ENCODE measurements at places on chromosomes 1 and 21.

DNA sequence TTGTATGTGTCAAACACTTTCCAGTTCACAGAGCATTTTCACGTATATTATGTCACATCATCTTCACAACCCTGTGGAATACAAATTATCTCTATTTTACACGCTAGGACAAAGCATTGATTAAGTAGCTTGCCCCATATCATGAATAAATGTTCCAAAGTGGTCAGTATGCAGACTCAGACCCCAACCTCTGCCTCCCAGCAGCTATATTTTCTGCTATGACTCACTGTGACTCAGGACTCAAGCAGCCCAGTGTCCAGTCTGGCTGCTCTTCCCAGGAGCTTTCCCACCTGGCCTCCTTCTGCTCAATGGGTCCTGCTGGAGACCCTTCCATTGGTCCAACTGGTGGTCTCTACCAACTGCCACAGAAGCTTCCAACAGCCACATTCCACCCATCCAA lies 56.0 kb upstream of the RAP1A start:
- DNase-seq = peak; percentile 57

DNA sequence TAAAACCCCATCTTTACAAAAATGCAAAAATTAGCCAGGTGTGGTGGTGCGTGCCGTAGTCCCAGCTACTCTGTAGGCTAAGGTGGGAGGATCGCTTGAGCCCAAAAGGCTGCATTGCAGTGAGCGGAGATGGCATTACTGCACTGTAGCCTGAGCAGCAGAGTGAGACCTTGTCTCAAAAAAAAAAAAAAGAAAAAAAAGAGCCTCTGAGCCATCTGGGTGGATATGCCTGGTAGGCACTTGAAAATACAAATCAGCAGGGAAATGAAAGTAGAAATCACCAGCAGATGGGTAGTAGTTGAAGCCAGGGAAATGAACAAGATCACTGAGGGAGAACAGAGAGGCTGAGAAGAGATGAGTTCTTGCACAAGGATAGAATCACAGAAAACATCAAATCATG lies 131.0 kb upstream of the HMCN1 start:
- no peak for DNase-seq

DNA sequence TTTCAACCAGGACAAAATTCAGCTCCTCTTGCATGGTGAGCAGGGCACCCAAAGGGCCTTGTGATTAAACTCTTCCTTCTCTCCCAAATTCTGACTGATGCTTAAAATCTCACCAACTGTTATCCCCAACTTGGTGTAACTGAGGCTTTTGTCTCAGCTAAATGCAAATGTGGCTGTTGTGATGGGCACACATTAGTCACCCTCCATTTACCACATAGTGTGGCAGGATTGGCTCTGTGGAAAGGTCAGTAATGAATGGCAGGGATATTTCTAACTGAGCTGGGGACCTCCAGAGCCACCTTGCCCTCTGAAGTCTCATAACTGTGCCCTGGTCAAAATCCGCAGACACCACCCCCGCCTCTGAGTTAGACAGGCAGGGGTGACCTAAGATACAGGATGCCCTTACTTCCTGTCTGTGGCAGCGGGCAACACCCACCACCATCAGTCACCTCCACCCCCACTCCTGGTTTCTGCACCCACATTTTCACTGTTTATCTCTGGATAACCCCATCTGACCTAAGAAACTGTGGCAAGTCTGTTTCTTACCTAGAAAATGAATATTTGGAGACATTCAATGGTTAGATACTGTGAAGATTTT lies 25.4 kb upstream of the RGS16 start:
- no peak for DNase-seq

DNA sequence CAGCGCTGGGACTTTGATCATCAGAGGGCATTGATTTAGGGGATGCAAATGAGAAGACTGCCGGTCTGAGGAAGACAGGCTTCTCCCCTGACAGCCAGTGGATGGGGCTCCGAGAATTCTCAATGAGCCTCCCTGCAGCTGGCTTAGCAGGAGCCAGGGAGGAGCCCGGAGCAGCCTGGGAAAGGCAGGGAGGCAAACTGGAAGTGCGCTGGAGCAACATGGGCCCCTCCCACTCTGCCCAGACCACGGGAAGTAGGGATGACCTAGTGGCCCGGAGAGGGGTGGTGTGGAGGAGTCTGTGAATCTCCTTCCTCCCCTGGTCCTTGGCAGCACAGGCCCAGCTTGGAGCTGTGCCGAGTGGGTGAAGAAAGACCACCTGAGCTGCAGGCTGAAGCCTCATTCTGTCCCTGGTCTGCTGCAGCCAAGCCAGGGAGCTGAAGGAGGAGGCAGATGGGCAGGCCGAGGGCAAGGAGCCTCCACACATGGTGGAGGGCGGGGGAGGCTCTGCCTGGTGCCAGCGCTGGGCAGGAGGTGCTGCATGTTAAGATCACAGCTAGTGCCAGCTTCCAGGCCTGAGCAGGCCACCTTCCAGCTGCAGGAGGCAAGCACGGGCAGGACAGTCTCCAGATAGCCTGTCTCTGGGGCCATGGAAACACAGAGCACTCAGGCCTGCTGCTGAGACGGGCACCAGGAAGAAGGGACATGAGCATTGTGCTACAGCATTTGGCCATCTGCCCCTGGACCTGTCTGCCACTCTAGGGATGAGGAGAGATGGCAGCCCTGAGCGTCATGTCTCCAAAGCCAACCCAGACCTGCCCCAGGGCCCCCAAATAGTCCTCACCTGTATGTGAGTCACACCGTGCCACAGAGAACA lies 12.2 kb upstream of the CLSTN1 start:
- peak; percentile 32 for DNase-seq

DNA sequence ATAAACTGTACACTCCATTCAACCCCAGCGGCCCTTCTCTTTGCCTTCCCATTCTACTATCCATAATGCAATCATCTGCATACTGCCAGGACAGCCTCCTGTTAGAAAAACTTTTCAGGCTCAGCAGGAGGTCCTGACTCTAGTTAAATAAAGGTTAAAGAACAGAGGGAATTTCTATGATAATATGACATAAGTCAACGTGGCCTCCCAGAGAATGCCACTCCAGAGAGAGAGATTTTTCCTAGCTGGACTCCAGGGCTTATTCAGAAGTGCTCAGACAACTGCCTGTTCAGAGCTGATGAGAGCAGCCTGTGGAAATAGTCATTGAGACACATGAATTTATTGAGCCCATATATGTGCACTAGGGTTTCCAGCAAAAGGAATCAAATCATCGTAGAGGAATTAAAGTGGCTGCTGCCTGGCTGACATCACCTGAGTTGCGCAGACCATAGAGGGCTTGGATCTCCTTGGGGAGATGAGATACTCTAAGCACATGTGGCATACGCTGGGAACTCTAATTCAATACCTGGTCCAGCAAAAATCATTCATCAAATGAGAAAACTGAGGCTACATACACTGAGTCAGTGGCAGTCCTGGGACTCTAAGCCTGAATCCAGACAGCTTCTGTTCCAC lies 736.2 kb downstream of the PTPRU start:
- DNase-seq = no peak

- DNase-seq = no peak
These were observed 63.1 kb downstream of the TOR1AIP2 start for GRCh38 chr1:179814546-179814838.

- no peak for DNase-seq
These were observed 137.4 kb upstream of the BARHL2 start for GRCh38 chr1:90854397-90854924.

GRCh38 chr1:50417507-50417906 lies 5.7 kb downstream of the DMRTA2 start:
- no peak for DNase-seq

GRCh38 chr1:8217011-8217711 lies 100.8 kb upstream of the SLC45A1 start:
- no peak for DNase-seq

- no peak for DNase-seq
These were observed 176.8 kb upstream of the SYT6 start for GRCh38 chr1:114330451-114330983.

- no peak for DNase-seq
These were observed 166.3 kb downstream of the CAMTA1 start for GRCh38 chr1:6951536-6951935.

GRCh38 chr1:26408604-26409003 lies 2.0 kb upstream of the LIN28A start:
- peak; percentile 61 for DNase-seq

DNA sequence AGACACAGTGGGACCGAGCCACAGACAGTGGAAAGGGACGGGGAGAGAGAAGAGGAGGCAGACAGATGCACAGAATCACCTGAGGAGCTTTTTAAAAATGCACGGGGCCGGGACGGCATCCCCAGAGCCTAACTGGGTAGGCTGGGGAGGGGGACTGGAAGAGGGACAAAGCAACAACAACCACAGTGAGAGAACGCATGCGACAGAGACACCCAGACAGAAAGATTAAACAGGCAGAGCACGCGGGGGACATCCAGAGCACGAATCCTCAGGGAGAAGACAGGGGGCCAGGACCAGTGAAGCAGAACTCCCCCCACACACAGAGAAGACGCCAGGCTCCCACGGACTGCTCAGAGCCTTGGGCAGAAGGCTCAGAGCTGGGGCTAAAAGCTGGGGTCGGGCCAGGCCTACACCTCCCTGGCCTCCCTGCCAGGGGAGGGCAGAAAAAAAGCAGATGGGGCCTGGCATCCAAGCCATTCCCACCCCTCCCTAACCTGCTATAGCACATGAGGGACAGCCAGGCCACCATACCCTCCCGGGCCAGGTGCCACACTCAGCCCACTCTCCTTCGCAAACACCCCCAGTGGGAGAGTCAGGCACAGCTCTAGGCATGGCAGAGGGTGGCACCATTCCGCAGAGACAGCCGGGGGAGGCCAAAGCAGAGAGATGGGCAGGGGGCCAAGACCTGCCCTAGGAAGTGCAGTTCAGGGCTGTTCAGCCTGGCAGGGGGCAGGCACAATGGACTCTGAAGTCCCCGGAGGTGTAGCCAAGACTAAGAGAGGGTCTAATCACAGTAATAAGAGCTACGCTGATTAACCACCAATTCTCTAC lies 29.8 kb upstream of the COL16A1 start:
- DNase-seq = no peak

DNA sequence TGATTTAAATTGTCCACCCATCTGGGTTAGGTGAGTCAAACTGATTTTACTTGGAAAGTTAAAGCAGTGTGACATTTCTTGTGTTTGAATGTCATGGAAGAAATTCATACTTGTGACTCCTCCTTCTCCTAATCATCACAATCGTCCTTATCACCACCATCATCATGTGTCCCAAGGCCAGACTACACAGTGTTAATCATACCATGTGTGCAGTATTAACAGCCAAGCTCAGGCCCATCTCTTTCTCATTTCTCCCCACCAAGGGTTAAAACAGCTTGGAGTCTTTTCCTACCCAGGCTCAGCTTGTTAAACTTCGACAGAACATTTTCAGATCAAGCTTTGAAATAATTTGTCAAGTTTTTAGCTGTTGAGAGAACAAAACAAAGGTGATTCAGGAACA lies 22.5 kb upstream of the PLA2G2E start:
- no peak for DNase-seq

DNA sequence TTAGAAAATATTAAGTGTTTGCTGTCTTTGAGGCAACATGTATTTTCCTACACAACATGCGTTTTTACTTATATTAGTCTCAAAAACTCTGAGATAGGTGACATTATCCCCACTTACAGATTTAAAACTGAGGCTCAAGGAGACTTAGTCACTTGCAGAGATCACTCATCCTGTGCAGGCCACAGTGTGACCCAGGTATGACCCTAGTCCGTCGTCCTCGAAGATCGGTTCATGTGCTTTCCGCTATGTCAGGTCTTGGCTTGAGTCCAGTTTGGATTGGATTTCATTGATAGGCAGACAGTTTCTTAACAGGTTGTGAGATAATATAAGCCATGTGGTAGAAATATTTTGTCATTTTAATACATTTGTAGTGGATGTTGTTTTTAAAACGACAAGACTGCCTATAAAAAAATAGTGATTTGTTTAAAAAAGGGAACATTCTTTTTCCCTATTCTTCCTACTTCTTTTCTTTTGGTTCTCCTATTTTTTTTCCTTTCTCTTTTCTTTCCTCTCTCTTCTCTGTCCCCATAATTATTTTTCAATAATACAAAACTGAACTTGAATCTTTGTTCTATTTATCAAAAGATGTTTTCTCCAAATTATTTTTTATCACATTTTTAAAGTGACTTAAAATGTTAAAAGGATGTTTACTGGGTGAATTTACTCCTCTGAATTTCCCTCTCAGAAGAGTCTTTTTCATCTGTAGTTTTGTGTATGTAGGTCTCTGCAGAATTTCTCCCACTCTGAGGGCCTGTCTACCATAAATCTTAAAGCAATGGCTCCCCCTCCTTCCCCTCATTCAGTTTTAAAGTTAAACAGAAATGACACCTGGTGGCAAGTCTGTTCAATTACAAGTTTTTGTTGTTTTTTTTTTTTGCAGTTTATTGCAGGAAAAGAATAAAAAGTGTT lies 81.8 kb downstream of the PHTF1 start:
- peak; percentile 46 for DNase-seq

GRCh38 chr1:246106342-246106763 lies 400.7 kb downstream of the SMYD3 start:
- DNase-seq = no peak

DNA sequence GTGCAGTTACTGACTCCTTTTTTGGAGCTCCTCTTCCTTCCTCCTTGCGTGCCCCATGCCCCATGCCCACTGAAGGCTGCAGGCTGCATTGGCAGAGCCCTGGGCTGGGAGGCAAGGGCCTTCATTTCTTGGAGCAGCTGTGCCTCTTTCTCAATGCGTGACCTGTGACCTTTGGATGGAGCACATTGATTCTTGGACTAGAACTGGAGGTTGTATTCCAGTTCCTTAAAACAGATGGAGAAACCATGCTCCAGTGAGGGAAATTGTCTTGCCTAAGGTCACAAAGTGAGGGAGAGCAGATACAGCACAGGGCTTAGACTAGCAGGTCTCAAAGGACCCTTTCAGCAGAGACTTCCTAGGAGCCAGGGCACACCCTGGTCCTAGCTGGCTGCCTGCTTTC lies 9.0 kb downstream of the TMEM269 start:
- no peak for DNase-seq

DNA sequence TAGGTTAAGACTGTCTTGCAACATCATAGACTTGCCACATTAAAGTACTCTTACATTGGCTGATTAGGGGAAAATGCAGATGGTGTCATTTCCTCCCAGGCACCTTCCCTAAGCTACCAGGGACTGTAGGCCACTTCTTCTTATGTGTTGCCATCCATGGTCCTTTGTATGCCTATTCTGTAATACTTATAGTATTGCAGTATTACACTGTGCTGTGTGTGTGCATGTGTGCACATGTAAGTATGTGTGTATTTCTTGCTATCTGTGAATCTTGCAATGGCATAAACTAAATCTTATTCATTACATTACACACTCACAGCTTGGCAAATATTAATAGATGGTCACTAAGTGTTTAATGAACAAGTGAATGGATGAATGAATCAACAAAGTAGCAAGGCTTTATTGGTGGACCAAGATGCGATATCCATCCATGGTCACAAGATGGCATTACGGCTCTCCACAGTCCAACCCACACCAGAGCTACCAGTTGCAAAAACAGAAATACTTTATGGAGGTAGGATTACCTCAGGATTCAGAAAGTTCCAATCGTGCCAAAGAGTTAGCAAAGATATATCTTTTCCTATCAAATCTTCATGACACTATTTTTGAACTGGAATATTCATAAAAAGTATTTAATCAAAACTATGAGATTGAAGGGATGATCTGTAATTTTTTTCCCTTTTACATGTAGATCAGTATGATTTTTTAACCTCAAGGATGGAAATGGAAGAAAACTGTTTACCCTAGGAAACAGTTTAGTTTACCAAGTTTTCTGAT lies 160.2 kb downstream of the DENND1B start:
- DNase-seq = peak; percentile 52

GRCh38 chr1:224872832-224873433 lies 56.5 kb upstream of the DNAH14 start:
- no peak for DNase-seq
